Adipocyte (in vitro differentiated cells): ENCODE measurements at places on chromosomes 1 and 21.

GRCh38 chr1:225875044-225875815 is 7.0 kb downstream of the TMEM63A start:
- no peak for DNase-seq

GRCh38 chr1:174777262-174777661 is 222.5 kb upstream of the CACYBP start:
- DNase-seq = no peak

DNA sequence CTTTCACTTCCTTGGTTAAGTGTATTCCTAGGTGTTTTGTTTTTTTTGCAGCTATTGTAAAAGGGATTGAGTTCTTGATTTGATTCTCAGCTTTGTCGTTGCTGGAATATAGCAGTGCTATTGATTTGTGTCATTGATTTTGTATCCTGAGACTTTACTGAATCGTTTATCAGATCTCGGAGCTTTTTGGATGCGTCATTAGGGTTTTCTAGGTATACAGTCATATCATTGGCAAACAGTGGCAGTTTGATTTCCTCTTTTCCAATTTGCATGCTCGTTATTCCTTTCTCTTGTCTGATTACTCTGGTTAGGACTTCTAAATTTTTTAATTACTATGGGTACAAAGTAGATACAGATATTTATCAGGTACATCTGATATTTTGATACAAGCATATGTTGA is 75.4 kb downstream of the SLC35A3 start:
- no peak for DNase-seq

- no peak for DNase-seq
These were observed 548.2 kb upstream of the ADGRL4 start for GRCh38 chr1:79554688-79555087.
